Pancreas (tissue), 10 donors: ENCODE measurements at places on chromosomes 11 and 22. TPM values are rescaled to one million over a fixed set of nuclear protein-coding genes. Genes with fewer than 3 reads are reported as not detected.

DNA sequence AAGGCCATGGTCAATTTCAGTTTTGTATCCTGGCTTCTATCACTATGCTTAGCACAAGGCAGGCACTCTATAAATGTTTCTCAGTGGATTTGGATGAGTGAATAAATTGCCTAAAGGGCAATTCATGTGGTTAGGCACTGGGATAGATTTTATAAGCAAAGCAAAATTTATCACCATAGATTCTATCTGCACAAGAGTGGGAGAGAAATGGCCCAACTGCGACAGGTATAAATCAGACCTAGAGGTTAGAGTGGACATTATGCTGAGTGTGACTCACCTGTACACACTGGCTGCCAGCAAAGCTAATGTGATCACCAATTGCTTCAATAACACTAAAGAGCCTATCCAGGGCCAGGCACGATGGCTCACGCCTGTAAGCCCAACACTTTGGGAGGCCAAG is 514.0 kb downstream of the BUD13 start:
- DNase-seq, result no peak

DNA sequence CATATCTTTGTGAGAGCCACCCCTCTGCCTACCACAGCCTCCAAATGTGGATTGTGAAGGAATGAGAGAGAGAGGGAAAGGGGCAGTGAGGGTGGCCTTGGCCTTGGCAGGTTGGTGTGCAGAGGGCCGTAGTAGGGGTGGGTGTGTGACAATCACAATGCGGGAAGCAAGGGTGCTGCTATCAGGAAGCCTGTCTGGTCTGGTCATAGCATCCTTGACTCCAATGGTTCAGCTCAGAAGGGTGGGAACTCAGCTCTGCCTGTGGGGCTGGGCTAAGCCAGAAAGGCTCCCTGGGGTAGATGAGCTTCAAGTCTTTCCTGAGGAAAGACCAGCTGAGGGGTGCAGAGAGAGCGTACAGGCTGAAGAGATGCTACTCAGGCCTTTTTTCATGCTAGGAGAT is 72.7 kb downstream of the RRM1 start:
- no peak for DNase-seq

GRCh38 chr11:78465169-78465942 is 47.7 kb upstream of the GAB2 start:
- DNase-seq, result peak; percentile 53

GRCh38 chr11:61532134-61533038 is 23.8 kb downstream of the LRRC10B start:
- no peak for DNase-seq

DNA sequence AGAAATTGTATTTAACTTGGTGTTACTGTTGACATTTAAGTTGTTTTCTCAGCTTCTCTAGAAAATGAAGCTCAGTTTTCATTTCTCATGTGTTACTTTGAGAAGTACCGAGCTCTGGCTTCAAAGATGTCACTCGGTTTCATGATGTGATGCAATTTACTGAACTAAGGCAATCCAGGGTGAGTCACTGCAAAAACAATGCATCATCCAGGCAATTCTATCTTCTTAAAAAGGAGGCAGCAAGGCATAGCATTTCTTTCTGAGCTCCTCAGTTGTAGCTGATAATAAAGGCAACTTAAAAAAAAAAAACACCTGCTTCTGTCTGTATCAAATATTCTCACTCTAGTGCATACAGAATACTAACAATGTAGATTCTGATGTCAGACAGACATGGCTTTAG is 91.1 kb upstream of the KCNA4 start:
- no peak for DNase-seq

The MRGPRX3 gene
- total RNA-seq, result not detected
